ENCODE measurements at places on chromosomes 3 and 15. TPM values are rescaled to one million over a fixed set of nuclear protein-coding genes. Genes with fewer than 3 reads are reported as not detected.

Gene MAP1A
- 29.2 TPM for total RNA-seq

Gene SCN11A
- total RNA-seq = 0.18 TPM

GRCh38 chr15:60793656-60794055 is 314.7 kb upstream of the ICE2 start:
- H3K4me3 ChIP-seq = no peak overlapping the region
- peaks cover 15% of the 10 kb centered on the region for H3K4me1 ChIP-seq
- DNase-seq = no peak

DNA sequence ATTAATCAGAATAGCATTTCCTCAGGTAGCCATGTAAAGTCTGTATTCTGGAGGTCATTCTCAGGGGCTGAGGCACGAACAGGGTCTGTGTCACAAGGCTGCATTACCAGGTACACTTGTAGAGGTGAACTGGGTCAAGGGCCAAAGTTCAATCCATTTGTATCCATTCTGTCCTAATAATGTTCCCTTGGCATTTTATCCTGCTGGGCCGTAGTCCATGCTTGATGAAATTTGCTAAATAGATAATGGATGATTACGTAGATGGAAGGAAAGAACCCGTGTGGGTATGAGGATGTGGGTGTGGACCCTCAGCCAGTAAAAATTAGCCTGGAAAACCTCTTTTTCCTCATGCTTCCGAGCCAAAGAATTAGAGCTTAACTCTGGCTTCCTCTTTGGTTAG is 785.9 kb downstream of the GRM7 start:
- no peaks in the 10 kb centered on the region for H3K36me3 ChIP-seq
- H3K27ac ChIP-seq = no peak overlapping the region
- no peaks in the 10 kb centered on the region for H3K4me1 ChIP-seq
- no peak overlapping the region for H3K4me3 ChIP-seq
- no peak for DNase-seq
- H3K27me3 ChIP-seq = no peaks in the 10 kb centered on the region

DNA sequence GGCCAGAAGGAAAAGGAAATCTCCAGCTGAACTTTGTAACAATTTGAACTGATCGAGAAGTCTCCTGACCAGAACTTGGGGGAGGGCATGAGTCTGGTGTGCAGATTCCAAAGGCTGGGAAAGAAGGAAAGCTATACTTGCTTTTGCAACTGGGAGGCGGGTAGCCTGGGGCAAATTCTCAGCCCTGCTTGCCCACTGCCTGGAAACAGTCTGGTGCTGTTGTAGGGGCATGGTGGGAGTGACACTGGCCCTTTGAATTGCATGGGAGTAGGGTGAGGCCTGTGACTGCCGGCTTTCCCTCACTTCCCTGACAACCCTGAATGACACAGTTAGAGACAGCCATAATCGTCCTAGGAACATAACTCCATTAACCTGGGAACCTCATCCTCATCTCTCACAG is 114.0 kb upstream of the POU1F1 start:
- DNase-seq = no peak
- H3K27me3 ChIP-seq = no peaks in the 10 kb centered on the region
- peak overlapping the region; percentile 61 for H3K27ac ChIP-seq
- peaks cover 11% of the 10 kb centered on the region for H3K4me1 ChIP-seq
- peaks cover 3% of the 10 kb centered on the region for H3K36me3 ChIP-seq
- no peak overlapping the region for H3K4me3 ChIP-seq

- peak; percentile 51 for DNase-seq
- peaks cover 49% of the 10 kb centered on the region for H3K4me1 ChIP-seq
- H3K4me3 ChIP-seq = no peak overlapping the region
Measured at GRCh38 chr3:140433431-140433830, 244.4 kb upstream of the TRIM42 start.

GRCh38 chr15:90592131-90592881 is 62.6 kb downstream of the CRTC3 start:
- H3K27me3 ChIP-seq = no peaks in the 10 kb centered on the region
- peaks cover 26% of the 10 kb centered on the region for H3K4me1 ChIP-seq
- H3K27ac ChIP-seq = peak overlapping the region; percentile 8

DNA sequence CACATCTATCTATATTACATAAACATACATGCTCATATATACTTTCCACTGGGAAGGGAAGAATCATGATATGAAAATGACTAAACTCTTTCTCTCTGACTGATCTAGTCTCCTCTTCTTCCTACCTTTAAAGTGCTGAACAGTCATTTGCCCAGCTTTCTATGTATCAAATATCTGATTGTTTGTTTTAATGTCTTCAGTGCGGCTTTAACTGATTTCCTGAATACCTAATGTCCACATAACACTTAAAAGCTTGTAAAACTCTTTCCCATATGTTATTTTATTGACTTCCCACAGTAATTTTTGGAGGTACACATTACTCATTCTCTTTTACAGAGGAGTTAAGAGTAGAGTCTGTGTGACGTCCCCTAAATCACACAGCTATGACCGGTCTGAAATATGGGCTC is 28.2 kb downstream of the CPOX start:
- H3K36me3 ChIP-seq = no peaks in the 10 kb centered on the region
- no peak overlapping the region for H3K27ac ChIP-seq
- no peak overlapping the region for H3K4me3 ChIP-seq
- DNase-seq = no peak
- H3K27me3 ChIP-seq = peaks cover 54% of the 10 kb centered on the region
- no peaks in the 10 kb centered on the region for H3K4me1 ChIP-seq

DNA sequence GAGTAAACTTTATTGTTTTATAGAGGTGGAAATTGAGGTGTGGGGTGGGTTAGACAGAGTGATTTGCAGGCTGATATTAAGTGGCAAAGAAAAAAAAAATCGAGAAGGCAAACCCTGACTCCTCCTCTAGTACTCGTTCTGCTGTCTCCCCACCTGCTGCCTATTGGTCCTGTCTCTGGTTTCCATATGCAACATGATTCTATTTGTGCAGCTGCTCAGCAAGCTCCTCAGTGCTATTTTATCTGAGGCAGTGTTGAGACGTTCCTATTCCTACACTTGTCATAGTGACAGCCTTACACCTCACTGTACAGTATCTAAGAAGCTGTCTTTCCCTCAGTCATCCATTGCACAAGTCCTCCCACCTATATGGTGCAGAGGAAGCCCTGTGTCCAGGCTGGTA is 45.1 kb downstream of the RSL24D1 start:
- peaks cover 11% of the 10 kb centered on the region for H3K27me3 ChIP-seq
- H3K27ac ChIP-seq = no peak overlapping the region
- no peaks in the 10 kb centered on the region for H3K36me3 ChIP-seq
- DNase-seq = no peak
- no peak overlapping the region for H3K4me3 ChIP-seq
- H3K4me1 ChIP-seq = no peaks in the 10 kb centered on the region

GRCh38 chr3:183252118-183252782 is 803 bp upstream of the B3GNT5 start:
- DNase-seq = no peak
- H3K27ac ChIP-seq = peak overlapping the region; percentile 38
- peaks cover 23% of the 10 kb centered on the region for H3K4me1 ChIP-seq
- H3K36me3 ChIP-seq = peaks cover 1% of the 10 kb centered on the region
- peak overlapping the region; percentile 72 for H3K4me3 ChIP-seq
- H3K27me3 ChIP-seq = no peaks in the 10 kb centered on the region

DNA sequence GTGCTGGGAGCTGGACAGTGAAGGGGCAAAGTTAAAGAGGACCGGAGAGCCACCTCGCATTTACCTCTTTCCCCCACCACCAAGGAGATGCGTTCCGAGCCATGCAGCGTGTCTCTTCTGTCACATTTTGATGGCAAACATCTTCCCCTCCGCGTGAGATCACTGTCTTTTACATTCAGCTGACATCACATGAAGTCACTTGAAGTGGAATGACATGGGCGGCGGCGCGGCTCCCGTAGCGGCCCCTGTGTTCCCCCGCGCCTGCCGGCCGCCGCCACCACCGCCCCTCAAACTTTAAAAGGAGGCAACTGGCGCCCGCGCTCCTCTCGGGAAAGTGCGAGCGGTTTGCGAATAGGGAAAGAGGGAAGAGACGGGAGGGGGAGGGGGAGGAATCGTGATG is at the start of gene FEZF2:
FEZF2 (minus strand) TSS at position 336 of the 400 bp plus-strand sequence. CDS start 682 bp downstream, outside the sequence.
- H3K27ac ChIP-seq = no peak within 1 kb of the TSS
- no peak for DNase-seq
- peaks cover 87% of the 10 kb centered on the region for H3K27me3 ChIP-seq
- H3K4me3 ChIP-seq = peak within 1 kb of the TSS; percentile 62
